ENCODE measurements at places on chromosomes 7 and 10. TPM values are rescaled to one million over a fixed set of nuclear protein-coding genes. Genes with fewer than 3 reads are reported as not detected.

The PLEKHS1 gene
- 0.23 TPM for total RNA-seq

The MINDY4 gene
- 1.1 TPM for total RNA-seq

The FRAT1 gene
- 26.0 TPM for total RNA-seq

The OR2A7 gene
- total RNA-seq, result 1.4 TPM

GRCh38 chr7:5441840-5442503, 18.3 kb upstream of the TNRC18 start:
- DNase-seq, result no peak
- H3K4me1 ChIP-seq, result no peaks in the 10 kb centered on the region
- no peak overlapping the region for H3K4me3 ChIP-seq
- no peaks in the 10 kb centered on the region for H3K36me3 ChIP-seq

- no peak for DNase-seq
- H3K4me3 ChIP-seq, result no peak overlapping the region
- H3K27me3 ChIP-seq, result no peaks in the 10 kb centered on the region
- no peaks in the 10 kb centered on the region for H3K4me1 ChIP-seq
Observed at GRCh38 chr7:155844019-155844453, 31.8 kb upstream of the SHH start.

- no peak overlapping the region for H3K27ac ChIP-seq
- no peaks in the 10 kb centered on the region for H3K36me3 ChIP-seq
- no peak overlapping the region for H3K4me3 ChIP-seq
- H3K4me1 ChIP-seq, result no peaks in the 10 kb centered on the region
Observed at GRCh38 chr10:56449770-56450169, 88.7 kb upstream of the ZWINT start.

- H3K27me3 ChIP-seq, result no peaks in the 10 kb centered on the region
- H3K4me1 ChIP-seq, result peaks cover 8% of the 10 kb centered on the region
- no peaks in the 10 kb centered on the region for H3K36me3 ChIP-seq
- H3K4me3 ChIP-seq, result no peak overlapping the region
- H3K27ac ChIP-seq, result no peak overlapping the region
Observed at GRCh38 chr7:144408121-144408520, 4.6 kb upstream of the NOBOX start.

DNA sequence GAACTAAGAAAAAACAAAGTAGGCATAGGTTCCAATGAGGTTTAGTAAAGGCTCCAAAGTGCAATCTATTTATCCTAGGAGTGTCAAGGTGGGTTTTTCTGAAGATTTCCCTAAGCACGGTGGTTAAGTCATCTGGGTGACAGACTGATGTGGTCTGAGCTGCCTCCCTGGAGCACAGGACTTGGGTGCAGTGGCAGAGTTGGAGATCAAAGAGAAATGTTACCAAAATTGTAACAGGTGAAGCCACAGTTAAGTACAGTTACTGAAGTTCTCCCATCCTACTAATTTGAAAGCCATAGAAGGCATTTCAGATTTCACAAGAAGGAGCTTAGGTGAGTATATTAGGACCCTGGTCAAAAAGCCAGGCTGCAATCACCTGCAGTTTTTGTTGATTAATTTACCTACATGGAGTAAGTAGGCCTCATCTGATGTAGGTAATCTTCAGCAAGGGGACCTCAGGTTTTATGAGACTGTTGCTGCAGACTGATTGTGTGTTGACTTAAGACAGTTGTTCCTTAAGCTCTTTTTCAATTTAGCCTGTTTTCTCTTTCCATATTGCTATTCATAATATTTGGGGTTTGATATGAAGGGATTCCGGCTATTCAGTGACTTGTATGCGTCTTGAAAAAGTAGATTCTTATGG, 3.0 kb downstream of the DLX6 start:
- no peak overlapping the region for H3K4me3 ChIP-seq
- peaks cover 25% of the 10 kb centered on the region for H3K4me1 ChIP-seq
- H3K27ac ChIP-seq, result no peak overlapping the region
- no peak for DNase-seq
- H3K27me3 ChIP-seq, result peaks cover 79% of the 10 kb centered on the region

DNA sequence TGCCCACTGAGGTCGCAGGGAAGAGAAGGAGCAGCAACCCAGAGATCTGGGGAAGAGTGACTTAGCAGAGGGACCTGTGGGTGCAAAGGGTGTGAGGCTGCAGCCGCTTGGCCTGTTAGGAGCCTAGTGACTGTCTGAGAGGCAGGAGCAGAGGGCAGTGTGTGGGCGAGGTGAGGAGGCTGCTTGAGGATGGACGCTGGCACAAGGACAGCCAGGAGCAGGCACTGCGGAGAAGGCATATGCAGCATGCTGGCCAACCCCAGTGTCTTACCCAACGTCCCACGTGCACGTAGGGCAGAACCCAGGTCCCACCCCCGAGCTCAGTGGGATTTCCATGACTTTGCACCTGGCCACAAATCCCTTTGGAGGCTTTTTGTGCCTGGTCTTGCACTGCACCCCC, 54.1 kb downstream of the C10orf105 start:
- peaks cover 17% of the 10 kb centered on the region for H3K4me1 ChIP-seq
- no peak overlapping the region for H3K4me3 ChIP-seq
- DNase-seq, result no peak
- no peak overlapping the region for H3K27ac ChIP-seq

DNA sequence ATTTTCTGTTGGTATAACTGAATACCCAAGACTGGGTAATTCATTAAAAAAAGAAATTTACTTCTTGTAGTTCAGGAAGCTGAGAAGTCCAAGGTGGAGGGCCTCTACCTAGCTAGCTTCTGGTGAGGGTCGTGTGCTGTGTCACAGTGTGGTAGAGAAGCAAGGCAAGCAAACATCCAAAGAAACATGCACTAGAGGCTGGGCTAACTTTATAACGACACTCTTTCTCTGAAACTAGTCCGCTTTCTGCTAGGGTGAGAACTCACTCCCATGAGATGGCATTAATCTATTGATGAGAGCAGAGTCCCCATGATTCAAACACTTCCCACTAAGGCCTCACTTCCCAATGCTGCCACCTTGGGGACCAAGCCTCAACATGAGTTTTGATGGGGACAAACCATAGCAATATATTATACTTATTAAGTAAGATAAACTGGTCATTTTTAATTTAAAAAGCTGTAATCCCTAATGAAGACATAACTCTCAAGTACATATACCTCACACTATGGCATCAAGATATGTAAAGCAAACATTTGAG, 50.8 kb downstream of the PHYHIPL start:
- H3K27me3 ChIP-seq, result no peaks in the 10 kb centered on the region
- no peak for DNase-seq
- no peaks in the 10 kb centered on the region for H3K4me1 ChIP-seq
- H3K27ac ChIP-seq, result no peak overlapping the region
- no peaks in the 10 kb centered on the region for H3K36me3 ChIP-seq

DNA sequence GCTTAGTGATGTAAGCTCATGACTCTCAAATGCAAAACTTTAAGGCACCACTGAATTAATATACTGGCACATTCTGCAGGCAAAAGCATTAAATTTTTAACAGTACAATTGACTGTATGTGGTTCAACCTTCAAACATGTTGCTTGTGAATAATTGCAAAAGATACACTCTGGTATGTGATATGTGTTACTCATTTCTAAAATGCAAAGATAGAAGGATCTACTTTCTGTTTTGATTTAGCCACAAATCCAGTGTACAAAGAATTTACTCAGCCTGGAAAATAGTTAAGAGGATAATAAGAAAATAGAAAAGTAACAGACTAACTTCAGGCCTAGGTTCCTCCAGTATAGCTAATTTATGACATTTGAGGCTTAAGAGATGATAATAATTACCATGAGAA, 66.6 kb upstream of the NOBOX start:
- no peaks in the 10 kb centered on the region for H3K36me3 ChIP-seq
- no peak overlapping the region for H3K27ac ChIP-seq
- H3K4me1 ChIP-seq, result no peaks in the 10 kb centered on the region
- no peak for DNase-seq
- no peak overlapping the region for H3K4me3 ChIP-seq
